ENCODE measurements at places on chromosomes 11 and 22.

DNA sequence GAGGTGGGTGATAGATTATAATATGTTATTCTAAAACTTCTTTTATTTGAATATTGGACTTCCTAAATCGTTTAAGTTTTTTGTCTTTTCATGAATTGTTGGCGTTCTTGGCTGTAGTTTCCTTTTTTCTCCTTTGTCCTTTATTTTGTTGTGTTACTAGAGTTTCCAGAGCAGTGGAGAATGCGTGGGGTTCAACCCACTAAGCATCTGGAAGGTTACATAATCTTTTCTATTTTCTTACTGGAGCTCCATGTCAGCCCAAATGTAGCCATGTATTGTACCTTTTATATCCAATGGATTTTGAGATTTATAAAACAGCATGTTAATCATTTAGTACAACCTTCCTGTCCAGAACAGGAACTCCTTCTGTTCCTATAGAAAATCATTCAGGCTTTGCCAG, 63.2 kb downstream of the PPP6R3 start:
- no peak for DNase-seq

DNA sequence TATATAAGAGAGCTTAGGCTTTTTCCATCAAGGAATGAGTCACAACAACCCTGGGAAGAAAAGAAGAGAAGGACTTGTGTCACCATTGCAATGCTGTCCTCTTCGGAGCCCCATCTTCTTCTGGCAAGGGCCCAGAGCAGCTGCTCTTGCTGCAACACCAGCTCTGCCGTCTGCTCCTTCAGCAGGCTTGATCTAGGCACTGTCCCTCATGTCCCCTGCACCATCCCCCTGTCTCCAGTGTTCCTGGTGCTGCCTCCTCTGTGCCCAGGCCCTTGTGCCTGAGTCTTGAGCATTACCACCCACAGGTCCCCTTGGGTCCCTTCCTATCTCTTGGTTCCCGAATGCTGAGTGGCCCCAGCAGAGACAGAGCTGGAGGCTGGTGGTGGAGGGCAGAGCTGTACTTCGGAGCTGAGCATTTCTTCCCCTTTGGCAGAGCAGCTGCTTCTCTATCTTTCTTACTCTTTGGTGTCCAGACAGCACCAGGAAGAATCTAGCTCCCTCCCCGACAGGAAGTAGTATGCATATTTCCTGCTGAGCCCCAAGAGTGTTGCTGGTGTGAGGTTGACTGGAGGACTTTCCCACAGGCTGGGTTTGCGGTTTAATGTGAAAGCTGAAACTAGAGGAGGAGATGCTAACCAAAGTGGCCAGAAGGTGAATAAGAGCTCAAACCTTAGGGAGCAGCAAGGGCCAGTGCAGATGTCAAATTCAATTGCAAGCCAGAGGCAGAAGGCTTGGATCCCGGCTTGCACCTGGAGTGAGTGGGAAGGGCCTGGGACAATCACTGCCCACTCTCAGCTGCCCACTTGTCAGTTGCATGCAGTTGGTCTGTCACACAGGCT, 27.8 kb downstream of the WEE1 start:
- DNase-seq, result peak; percentile 25

GRCh38 chr22:23207729-23208393, 27.6 kb downstream of the BCR start:
- no peak for DNase-seq

GRCh38 chr11:43130616-43131015, 181.2 kb upstream of the API5 start:
- DNase-seq, result no peak

DNA sequence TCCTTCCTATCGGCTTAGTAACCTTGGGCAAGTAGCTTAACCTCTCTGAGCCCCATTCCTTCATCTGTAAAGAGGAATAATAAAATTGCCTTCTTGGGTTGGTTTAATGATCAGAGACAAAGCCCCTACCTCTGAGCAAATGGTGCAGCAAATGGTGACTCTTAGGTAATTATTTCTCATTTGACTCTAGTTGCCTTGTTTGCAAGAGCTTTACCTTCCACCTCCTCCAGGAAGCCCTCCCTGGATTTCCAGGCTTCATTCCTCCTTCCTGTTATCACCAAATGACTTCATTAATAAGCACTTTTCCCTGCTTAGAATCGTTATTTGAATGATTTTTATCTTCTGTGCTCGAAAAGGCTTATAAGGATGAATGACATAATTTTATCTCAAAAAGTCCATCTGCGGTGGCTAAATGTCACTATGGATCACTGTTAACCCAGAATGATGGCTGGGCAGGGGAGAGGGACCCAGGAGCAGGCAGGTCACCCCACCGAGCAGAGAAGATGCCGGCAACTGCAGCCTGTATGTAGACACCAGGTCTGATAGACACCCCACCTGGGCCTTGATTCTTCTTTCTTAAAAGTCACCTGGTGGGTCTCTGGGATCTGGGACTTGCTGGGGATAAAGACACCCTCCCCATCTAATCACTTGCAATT, 106.6 kb downstream of the TSPAN18 start:
- DNase-seq, result no peak

DNA sequence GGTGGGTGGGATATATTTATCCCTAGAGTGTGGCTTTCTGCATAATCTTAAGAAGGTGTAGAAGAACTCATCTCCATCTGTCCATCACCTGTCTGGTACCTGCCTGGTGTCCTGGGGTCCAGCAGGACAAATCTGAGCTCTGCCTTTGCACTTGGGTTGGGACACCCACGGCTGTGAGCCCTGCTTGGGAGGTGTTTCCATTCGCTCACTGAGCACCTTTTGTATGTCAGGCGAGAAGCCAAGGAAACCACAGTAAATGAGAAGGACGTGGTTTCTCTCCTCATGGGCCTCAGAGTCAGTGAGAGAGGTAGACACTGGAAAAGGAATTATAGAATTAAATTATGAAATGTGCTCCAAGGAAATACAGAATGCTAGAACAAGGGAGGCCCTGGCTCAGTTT, 555.9 kb downstream of the MIAT start:
- no peak for DNase-seq

- no peak for DNase-seq
These were observed 15.2 kb downstream of the SHISAL1 start for GRCh38 chr22:44297470-44298061.

DNA sequence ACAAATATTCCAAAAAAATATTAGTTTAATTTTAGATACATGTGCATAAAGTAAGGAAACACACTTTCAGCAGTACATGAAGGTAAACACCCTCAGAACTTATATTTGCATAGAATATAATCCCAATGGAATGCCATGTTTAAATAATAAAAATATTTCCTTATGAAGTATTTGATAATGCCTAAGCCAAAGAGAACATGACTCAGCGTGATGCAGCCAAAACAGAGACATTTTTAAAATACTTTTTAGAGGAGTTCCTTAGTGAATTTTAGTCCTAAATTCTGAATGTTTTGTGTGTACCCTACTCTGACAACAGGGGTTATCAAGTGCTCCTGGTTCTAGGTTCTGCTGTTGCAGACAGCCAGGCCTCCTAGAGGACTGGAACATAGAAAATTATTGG, 39.1 kb upstream of the POU2AF2 start:
- DNase-seq, result no peak

DNA sequence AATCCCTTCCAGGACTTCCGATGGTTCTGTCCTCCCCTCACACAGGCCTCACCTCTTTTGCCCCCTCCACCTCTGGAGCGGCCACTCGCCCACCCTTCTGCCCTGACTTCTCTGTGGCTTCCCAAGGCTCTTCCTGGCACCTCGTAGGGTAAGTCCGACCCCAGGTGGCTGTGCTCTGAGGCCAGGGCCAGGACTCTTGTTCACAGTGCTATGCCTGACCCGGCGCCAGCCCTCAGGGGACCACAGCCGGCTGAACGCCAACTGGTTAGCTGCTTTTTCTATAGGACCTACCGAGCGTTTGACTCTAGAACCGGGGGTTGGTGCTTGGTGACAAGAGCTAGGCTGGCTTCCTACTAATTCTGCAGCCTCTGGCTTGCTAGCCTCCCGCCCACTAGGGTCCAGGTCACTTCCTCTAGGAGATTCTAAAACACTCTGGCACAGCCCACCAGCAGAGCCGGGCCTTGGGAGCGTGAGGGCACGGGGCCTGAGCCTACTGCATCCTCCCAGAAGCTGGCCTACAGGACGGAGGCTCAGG, 28.4 kb upstream of the KCNQ1OT1 start:
- no peak for DNase-seq

Data from left colon (tissue), 2 donors.